HAP-1 (cell line): ENCODE measurements at places on chromosomes 11 and 22.

DNA sequence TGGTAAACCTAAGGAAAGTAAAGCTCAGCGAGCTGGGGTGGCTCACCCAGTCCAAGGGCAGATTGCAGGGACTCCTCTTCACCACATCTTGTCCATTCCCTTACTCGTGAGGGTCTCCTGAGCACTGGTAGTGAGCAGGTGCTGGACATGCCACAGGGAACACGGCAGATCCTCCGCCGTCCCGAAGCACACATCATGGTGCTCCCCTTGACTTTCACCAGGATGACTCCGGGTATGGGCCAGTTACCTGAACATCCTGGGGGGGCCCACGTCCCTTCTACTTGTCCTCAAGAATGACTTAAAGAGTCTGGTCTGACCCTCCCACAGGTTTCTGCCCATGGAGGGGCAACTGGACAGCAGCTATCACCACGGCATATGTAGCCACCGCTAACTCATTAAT lies 8.0 kb upstream of the SF1 start:
- DNase-seq = no peak

DNA sequence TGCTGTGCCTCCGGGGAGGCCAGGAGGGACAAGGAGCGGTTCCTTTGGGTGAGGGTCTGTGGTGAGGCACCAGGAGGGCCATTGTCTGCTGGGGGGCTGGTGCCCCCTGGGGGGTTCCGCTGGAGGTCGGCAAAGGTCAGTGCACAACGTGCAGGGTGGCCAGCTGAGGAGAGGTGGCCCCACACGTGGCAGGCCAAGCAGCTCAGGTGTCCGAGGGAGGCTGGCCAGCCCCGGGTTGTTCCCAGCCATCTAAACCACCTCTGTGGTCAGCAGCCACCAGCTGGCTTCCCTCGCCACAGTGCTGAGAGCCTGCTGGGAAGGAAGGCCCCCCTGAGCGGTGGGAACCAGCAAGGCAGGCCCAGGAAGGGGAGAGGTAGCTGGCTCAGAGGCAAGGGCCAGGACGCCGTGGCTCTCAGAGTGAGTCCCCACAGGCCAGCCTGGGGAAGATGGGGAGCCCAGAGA lies 4.2 kb downstream of the TSSC4 start:
- no peak for DNase-seq

- peak; percentile 70 for DNase-seq
Observed at GRCh38 chr11:17012712-17013547, 1.3 kb downstream of the PLEKHA7 start.

GRCh38 chr11:11977206-11977938 lies 31.1 kb downstream of the DKK3 start:
- no peak for DNase-seq

DNA sequence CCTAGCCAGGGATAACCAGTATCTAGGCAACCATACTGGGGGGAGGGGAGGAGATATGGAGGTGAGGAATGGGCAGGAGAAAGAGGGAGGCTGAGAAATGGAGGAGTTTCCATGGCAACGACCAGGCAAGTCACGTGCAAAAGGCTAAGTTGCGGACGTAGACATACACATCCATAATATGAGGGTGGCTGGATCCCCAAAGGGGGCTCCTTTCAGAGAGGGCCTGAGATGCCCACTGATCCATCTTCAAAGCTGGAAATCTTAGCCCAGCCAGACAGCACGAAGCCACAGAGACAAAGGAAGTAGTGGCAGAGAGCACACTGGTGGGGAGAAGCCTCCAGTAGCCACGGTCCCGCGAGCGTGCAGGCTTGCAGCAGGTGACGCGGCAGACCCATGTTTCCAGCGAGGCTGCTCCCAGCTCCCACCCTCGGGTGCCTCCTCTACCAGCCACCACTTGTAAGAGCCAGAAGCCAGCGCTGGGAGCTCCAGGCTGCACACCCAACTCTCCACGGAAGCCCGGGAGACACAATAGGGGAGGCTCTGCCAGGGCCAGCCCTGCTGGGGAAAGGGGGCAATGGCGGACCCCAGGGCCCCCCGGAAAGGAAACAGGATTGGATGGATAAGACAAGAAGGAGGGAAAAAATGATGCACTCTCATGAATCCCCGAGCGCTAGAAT lies 938 bp downstream of the FXYD6 start:
- peak; percentile 48 for DNase-seq

- no peak for DNase-seq
Observed at GRCh38 chr22:30204015-30204741, 42.4 kb downstream of the LIF start.

DNA sequence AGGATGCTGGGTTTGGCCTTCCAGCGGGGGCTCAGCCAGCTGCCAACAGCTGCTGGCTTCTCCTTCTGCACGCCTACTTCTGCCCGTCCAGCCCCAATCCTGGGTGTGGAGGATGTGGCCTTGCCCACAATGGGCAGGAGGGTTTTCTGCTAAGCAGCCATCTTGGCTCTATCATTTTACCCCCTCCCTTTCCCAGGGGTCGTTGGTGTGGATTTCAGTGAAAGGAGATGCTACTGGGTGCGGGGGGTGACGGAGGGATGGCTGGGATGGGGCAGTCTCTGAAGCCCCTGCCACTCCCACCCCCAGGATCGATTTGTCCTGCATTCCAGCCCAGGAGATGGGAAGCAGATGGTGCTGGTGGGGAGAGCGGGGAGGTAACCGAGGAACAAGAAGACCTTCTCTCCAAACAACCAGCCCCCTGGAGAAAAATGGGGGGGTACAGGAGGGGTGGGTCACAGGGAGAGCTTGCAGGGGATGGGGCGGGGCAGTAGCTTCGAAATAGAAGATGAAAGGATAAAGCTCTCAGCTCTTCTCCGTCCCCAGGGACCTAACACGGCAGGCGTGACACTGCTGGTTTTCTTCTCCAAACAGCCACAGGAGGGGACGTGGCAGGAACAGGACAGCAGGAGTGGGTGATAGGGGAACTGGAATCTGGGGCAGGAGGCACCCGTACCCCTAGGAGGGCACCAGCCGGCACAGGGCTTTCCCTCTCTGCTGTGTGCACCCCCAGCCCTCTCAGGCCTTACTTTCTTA lies 68.9 kb downstream of the NECTIN1 start:
- no peak for DNase-seq

GRCh38 chr11:123086305-123086704 lies 24.4 kb upstream of the HSPA8 start:
- DNase-seq = no peak

- DNase-seq = peak; percentile 33
Observed at GRCh38 chr11:45751430-45751829, 53.5 kb upstream of the SLC35C1 start.

DNA sequence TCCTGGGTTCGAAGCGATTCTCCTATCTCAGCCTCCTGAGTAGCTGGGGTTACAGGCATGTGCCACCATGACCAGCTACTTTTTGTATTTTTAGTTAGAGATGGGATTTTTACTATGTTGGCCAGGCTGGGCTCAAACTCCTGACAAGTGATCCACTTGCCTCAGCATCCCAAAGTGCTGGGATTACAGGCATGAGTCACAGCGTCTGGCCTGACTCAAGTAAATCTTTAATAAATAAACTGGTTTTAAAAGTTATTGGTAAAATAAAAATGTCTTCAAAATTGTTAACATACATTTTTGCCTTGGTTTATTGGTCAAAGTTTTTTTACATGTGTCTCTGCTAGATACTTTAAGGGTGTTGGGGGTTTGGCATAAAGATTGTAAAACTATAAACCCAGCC lies 7.3 kb upstream of the PES1 start:
- DNase-seq = no peak

GRCh38 chr11:109956124-109956793 lies 136.9 kb upstream of the ZC3H12C start:
- no peak for DNase-seq

GRCh38 chr11:108629274-108629673 lies 35.6 kb upstream of the DDX10 start:
- DNase-seq = no peak

DNA sequence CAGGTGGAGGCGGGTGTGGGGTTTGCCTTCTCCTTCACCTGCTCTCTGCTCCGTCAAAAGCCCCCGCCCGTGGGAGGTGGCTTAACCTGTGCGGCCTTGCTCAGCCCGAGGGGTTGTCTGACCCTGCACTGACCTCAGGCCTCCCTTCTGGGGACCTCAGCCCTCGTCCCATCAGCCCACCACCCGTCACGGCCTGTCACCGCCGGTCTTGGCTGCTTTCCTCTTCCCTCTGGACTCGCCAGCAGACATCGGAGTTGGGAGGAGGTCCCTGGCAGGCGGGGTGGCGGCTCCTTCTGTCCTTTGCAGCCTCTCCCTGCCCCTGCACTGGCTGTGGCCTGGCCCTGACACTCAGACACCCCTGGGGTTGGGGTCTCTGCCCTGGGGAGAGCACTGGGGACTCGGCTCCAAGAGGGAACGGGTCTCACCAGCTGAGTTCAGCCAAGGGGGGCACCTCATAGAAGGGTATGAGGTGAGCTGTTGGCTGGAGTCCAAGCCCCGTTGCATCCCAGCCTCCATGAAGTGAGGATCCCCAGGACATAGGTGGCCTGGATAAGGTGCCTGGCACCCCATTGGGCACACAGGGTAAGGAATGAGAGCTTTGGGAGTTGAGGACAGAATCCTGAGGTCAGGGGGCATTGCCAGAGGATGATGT lies 999.6 kb downstream of the BRD1 start:
- DNase-seq = no peak

- DNase-seq = no peak
Observed at GRCh38 chr11:27388001-27388400, 25.0 kb upstream of the CCDC34 start.

GRCh38 chr11:100955318-100955717 lies 174.3 kb downstream of the PGR start:
- DNase-seq = no peak

GRCh38 chr11:132139181-132139580 lies 768.8 kb downstream of the NTM start:
- no peak for DNase-seq

GRCh38 chr11:113907152-113907551 lies 2.6 kb downstream of the HTR3B start:
- no peak for DNase-seq

GRCh38 chr11:112874980-112875379 lies 86.2 kb upstream of the NCAM1 start:
- DNase-seq = no peak

DNA sequence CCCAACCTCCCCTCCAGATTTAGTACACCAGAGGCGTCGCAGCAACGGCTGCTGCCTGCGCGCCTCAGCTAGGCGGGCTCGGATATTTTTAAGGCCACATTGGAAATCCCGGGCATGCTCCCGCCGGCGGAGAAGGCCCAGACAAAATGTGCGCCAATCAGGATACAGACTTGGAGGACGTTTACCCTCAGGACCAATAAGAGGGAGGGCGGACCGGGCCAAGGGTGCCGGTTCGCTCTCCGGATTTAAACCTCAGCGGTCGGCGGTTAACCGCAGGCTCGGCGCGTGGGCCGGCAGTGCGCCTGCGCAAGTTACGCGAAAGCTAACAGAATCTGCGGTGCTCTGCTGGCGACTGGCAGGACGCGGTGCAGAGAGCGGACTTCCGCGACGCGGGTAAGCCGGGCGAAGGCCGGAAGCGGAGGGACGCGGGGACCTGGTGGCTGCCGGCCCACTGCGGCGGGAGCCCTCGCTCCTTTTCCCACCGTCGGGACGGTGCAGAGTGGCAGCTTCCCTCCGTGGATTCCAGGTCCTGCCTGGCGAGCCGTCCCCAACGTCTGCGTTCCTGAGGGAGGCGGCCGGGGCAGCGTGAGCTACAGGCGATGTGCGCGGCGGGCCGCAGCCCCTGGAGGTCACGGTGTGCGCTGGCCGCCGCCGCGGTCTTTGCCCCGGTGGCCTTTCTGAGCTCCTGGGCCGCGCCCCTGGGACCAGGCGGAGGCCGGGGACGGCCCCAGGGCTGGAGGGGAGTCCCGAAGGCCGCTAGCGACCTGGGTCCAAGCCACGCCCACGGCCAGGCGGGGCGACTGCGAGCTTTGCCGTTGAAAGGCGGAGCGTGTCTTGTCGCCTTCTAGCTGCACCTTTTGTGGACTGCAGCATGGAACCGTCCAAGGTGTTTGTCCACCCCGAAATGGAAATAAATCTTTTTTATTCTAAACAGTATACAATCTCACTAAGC lies at the start of gene HYLS1:
TSS of gene HYLS1 (plus strand) at position 296 of the 952 bp plus-strand sequence. CDS start 11,701 bp downstream, outside the sequence.
- DNase-seq = peak; percentile 84

DNA sequence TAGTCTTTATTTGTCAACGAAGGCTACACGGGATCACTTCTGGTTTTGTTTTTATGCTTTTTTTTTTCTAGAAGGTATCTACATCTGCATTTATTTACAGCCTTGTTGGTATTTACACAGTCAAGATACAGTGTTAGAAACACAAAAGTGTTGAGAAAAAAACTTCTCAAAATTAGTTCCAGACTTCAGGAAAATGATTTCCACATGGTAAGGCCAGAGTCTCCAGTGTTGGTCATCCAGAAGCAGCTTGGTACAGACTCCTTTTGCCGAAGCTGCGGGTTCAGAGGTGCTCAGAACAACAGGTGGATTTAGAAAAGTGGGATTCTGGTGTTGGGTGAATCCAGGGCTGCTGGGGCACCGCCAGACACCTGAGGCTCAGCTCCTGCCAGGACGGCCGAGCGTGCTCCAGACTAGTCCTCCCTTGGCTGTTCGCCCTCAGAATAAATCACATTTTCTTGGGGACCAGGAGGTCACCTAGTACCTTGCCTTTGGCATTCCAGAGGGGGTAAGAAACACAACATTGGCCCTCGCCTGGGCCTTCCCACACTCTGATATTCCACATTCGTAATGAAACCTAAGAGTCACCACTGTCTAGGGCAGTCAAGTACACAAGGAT lies 78.7 kb upstream of the NARS2 start:
- DNase-seq = no peak

DNA sequence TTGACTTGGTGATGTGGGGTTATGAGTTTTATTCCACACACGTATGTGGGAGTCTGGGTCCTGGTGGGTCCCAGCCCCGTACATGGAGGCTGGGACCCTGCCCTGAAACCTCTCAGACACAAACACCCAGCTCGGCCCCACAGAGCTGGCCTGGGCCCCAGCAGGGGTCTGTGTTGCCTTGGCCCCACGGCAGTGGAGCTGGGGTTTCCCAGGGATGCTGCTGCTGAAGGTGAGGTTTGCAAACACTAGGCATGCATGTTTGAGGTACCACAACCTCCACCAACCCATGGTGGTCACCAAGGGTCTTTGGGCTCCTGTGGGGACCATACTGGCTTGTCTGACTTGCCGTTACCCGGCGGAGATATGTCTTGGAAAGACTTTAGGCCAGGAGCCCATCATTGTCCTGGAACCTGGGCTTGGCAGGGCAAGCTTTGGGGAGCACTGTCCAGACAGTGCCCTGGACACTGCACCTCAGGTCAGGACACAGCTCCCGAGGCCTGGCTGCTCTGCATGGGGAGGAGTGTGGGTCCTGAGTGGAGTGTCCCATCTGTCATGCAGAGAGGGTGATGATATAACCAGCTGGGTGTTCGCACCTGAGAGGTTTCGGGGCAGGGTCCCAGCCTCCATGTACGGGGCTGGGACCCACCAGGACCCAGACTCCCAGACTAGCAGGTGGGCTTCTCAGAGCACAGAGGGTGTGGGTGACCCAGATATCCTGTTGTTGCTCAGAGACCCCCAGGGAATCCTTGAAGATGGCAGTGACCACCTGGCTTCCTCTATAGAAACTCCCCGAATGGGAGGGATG lies 63.3 kb downstream of the KCNQ1 start:
- DNase-seq = no peak

DNA sequence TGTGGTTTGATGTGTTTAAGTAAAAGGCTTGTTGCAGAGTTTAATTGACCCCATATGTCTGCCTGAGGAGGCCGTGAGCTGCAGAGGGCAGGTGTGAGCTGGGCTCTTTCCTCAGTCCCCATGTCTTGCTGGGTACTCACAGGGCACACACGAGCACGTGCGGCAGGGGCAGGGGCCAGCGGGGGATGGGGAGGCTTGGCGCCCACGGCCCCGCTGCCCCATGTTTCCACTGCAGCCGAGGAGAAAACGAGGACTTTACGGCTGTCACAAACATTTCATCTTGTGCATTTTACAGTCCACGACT lies 24.7 kb upstream of the CCDC188 start:
- no peak for DNase-seq
